Stimulated activated CD8-positive, alpha-beta memory T cell treated with anti-CD3 and anti-CD28 coated beads, Interleukin-2, amount 100 ng/mL, for 48 hours (primary cell): ENCODE measurements at places on chromosomes 2 and 18.

GRCh38 chr2:181777734-181778133 lies 97.4 kb upstream of the NEUROD1 start:
- DNase-seq: no peak

GRCh38 chr2:168217920-168218319 lies 29.5 kb downstream of the STK39 start:
- DNase-seq: no peak

DNA sequence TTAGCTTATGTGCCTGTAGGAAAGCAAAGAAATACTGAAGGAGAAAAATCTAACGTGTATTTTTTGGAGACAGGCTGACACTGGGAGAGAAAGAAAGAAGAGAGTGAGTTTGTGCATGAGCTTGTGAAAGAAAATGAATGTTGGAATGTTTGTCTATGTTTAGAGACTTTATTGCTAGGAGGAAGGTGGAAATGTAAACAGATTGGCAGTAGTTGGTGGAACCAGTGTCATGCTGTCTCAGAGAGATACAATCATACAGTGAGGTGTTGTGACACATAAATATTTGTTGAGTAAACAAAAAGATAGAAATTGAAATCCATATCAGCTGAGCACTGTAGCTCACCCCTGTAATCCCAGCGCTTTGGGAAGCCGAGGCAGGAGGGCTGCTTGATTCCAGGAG lies 222.2 kb upstream of the MEIS1 start:
- no peak for DNase-seq

- DNase-seq: no peak
Observed at GRCh38 chr18:44054514-44054913, 626.2 kb upstream of the SETBP1 start.

- DNase-seq: no peak
Observed at GRCh38 chr2:68900496-68901198, 29.4 kb upstream of the BMP10 start.

- DNase-seq: no peak
Observed at GRCh38 chr2:25293958-25294562, 47.7 kb downstream of the DNMT3A start.

DNA sequence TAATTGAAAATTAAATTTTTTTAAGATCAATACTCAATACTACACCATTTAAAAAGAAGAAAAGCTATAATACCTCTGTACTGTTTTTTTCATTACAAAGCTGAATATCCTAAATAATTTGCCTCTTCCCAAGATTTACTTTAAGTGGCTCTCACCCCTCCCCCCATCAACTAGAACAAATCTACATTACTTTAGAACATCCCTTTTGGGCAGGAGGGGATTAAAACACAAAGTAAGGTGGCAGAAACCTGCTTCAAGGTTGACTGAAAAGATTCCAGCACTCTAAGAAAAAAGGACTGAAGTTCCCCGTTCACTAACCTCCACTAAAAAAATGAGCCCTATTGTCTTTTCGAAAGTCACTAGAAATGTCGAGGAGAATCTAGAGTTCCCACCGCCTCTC lies 42.3 kb downstream of the SLC38A11 start:
- no peak for DNase-seq

- no peak for DNase-seq
Observed at GRCh38 chr2:69918401-69918800, 3.5 kb downstream of the MXD1 start.

DNA sequence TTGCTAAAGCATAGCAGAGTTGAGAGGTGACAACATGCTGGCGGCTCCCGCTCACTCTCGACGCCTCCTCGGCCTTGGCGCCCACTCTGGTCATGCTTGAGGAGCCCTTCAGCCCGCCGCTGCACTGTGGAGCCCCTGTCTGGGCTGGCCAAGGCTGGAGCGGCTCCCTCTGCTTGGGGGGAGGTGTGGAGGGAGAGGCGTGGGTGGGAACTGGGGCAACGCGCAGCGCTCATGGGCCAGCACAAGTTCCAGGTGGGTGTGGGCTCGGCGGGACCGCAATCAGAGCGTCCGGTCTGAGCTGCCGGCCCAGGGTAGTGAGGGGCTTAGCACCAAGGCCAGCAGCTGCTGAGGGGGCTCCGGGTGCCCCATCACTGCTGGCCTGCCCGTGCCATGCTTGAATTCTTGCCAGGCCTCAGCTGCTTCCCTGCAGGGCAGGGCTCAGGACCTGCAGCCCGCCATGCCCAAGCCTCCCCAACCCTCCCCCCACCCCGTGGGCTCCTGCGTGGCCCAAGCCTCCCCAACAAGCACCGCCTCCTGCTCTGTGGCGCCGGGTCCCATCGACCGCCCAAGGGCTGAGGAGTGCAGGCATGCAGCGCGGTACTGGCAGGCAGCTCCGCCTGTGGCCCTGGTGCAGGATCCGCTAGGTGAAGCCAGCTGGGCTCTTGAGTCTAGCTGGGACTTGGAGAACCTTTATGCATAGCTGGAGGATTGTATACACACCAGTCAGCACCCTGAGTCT lies 2052.8 kb upstream of the CELF4 start:
- no peak for DNase-seq

DNA sequence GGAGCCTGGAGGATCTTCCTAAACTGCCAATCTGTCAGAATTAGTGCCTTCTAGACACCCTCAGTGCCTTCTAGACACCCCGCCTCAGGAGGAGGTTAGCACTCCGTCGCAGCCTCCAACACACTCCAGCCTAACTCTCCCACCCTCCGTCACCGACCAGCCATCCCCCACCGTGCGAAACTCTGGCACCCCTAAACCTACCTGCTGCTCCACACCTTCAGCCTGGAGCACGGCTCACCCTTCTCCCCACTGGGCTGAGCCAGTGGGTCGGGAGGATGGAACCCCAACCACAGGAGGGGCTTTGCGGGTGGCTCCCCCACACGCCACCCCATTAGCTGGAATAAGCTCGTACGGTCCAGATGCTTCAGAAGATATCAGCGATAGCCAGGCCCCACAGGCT lies 468.9 kb upstream of the HS6ST1 start:
- DNase-seq: no peak

DNA sequence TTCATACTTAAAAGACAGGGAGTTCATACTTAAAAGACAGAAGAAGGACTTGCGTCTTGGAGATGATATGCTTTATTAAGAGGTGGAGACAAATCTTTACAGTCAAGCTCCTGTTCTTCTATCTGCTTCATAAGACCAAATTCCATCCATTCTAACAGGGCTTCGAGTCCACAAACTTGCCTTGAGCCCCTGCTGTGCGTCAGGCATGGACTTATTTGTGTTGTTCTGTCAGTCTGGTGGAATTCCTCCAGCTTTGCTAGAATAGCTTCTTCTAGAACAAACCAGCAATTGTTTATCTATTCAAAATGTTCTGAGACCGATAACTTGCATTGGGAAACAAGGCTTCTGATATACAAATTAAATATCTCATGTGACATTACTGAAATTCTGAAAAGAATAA lies 73.9 kb upstream of the SOX11 start:
- DNase-seq: no peak

- DNase-seq: no peak
Observed at GRCh38 chr2:34320056-34320455, 721.0 kb upstream of the FAM98A start.

- DNase-seq: no peak
Observed at GRCh38 chr2:70894765-70895164, 40.9 kb upstream of the ATP6V1B1 start.

DNA sequence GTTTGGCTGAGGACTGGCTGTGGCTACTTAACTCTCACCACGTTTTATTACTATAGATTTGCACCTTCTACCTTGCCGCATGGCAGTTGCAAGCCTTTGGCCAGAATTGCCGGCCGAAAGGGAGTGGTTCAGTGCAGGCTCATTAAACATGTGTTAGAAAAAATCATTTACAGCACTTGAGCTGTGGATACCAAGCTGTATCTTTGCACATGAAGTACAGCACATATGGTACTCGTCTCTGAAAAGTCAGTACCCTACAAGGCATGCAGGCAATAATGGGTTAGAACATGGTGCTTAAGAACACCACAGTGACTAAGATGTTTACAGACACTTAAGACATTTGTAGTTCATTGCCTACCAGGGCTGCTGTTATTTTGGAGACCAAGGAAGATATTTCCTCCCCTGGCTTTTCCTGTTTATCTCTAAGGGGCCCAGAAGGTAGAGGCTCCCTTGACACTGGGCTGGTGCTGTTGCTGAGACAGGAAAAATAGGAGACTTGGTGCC lies 103.1 kb downstream of the ZNF532 start:
- DNase-seq: no peak

- no peak for DNase-seq
Observed at GRCh38 chr18:31656754-31657153, 27.6 kb downstream of the B4GALT6 start.

DNA sequence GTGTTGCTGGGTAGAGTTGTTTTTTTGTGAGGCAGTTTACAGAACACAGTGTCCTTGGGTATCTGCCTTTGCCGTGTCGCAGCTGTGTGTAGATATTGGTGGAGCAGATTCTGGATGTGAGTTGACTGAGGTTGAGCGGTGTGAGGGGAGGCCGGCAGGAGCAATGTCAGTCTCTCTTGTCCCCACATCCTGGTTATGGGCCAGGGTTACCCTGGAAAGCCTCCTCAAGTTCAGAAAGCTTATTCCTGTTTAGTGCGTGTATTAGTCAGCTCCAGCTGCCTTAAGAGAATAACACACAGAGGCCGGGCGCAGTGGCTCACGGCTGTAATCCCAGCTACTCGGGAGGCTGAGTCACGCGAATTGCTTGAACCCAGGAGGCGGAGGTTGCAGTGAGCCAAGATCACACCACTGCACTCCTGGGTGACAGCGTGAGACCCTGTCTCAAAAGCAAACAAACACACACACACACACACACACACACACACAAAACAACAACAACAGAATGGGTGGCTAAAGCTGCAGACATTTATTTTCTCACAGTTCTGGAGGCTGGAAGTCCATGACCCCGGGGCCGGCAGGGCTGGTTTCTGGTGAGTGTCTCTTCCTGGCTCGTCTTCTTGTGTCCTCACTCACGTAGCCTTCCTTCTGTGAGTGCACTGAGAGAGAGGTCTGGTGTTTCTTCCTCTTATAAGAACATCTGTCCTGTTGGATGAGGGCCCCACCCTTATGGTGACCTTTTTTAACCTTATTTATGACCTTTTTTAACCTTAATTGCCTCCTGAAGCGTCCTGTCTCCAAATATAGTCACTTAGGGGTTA lies 5.1 kb downstream of the NCK2 start:
- no peak for DNase-seq

GRCh38 chr2:77778917-77779316 lies 256.7 kb upstream of the LRRTM4 start:
- no peak for DNase-seq
